ENCODE measurements at places on chromosomes 6 and 20.

- DNase-seq = no peak
These were observed 74.8 kb downstream of the HACE1 start for GRCh38 chr6:104784884-104785283.

GRCh38 chr6:151339369-151339768 lies 52.0 kb downstream of the ZBTB2 start:
- DNase-seq = no peak

DNA sequence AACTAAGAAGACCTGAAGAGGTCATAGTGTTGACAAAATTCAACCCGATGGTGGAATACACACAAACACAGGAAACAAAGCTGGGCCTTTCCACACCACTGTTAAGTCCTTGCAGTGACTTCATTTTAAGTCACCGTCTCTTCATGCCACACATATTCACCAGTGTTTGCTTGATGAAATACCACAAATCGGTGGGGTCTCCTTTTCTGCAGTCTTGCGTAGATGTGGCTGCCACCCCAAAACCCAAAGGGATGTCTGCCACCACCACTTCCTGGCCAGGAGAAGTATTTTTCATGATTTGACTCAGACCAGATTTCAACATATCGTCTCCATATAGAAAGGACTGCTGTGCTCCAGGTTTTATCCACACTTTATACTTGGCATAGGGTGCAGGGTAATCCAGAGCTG lies 11.0 kb upstream of the COL10A1 start:
- DNase-seq = no peak

- DNase-seq = peak; percentile 92
These were observed 5.5 kb downstream of the MANBAL start for GRCh38 chr20:37295001-37295400.

DNA sequence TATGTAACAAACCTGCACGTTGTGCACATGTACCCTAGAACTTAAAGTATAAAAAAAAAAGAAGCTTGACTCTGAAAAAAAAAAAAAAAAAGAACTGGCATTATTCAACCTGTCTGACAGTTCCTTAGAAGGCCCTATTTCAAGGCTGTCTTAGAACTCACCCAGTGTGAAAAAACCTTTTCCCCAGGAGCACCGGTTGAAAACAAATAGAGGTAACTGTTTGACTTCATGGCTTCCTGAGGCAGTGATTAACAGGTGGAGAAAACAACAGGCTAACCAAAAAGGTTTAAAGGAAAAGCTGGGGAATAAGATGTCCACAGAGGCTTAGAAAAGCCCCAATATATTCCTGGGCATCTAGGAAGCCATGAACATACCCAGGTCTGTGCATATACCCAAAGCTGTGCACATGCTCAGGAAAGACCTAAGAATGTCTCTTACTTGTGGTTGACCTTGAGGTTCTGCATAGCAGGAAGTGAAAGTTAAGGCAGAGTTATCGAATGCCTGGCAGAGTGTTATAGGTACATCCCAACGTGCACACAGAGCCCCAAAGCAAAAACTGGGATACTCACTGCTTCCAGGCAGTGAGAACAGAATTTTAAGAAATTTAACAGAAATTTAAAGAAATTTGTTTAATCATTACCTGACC lies 7.0 kb downstream of the UQCC1 start:
- DNase-seq = no peak

- no peak for DNase-seq
These were observed 137.2 kb downstream of the BACH2 start for GRCh38 chr6:90159452-90159851.

GRCh38 chr6:149233056-149233715 lies 84.3 kb upstream of the TAB2 start:
- peak; percentile 95 for DNase-seq

- peak; percentile 48 for DNase-seq
These were observed 230.6 kb downstream of the TMEM242 start for GRCh38 chr6:157092736-157093135.

DNA sequence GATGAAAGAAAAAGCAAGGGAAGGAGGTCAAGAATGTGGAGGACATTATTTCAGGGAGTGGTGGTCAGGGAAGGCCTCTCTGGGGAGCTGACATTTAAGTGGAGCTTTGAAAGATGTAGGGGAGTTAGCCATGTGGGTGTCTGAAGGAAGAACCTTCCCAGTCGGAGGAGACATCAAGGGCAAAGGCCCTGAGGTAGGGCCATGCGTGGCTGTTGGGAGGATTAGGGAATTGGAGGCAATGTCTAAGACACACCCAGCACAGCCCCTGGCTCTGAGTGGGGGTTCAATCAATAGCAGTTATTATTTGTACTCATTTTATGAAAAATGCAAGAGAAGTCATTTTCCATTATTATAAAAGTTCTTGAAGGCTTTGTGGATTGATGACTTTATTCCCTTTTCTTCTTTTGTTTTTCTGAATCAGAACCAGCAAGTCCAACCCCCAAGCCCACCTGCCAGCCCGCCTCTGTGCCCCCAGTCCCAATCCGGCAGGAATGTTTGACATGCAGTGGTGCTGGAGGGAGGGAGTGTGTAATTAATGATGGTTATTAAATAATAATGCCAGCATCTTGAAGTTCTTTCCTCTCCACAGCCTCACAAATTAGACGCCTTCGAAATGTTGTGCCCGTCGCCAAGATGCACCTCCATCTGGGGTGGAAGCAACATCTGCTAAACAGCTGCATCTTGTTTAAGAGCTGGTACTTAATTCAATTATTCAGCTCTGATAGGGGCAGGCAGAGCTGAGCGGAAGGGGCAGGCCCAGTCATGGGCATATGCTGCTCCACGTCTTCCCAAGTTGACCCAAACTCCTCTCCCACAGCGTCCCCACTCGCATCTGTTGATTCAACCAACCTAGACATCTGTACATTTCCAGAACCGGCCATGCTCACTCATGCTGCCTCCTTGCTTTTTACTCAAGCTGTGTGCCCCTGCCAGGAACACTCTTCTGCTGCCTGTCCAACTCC lies 81.3 kb upstream of the SIRPA start:
- no peak for DNase-seq

DNA sequence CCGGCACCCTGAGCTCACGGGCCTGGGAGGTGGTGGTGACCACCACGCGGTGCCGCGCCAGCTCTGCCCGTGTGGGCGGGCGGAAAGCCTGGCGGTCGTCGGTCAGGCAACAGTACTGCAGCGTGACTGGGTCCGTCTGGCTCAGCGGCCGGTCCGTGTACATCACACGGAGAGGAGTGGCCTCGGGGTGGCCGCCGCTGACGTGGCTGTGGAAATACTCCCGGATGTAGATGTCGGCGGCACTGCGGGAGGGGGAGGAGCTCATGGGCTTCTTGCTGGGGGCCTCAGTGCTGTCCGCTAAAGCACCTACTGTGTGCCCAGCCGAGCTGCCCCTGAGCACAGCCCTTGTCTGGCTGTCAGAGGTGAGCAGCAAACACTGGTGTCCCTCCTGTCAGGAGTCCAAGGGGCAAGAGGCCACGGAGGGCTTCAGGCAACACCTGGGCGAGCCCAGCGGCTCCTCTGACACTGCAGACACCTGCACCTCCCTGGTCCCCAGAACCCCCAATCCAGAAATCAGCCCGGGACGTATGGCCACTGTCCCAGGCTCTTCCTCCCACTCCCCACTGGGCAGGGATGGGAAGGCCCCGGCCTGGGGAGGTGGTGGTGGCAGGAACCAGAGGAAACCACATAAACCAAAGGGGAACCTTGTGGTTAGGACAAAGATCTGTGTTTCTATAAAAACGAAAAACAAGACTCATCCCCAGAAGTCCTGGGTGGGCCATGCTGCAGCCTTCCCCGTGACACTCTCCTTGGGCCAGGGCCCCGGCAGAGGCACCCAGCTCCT lies 6.5 kb downstream of the HELZ2 start:
- DNase-seq = no peak

DNA sequence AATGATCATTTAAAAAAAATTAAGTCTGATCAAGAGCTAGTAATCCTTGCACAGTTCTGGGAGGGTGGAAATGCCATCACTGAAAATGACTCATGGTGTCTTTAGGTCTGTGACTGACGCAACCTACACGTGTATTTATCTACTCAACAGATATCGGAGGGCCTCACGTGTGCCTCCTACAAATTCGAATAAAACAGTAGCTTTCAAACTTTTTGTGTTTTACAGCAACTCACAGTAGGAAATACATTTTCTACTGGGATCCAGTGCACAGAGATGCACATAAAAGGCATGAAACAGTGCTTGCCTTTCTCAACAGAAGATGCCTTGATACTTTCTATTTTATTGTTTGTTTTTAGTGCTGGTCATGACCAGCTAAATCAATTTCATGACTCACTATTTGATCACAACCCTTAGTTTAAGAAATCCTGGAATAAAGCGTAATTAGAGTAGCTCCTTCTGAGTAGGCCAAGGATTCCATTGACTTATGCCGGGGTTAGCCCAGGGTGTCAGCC lies 210.0 kb upstream of the SNX9 start:
- peak; percentile 59 for DNase-seq

GRCh38 chr20:63709149-63709527 lies 1.3 kb downstream of the ZGPAT start:
- DNase-seq = no peak

DNA sequence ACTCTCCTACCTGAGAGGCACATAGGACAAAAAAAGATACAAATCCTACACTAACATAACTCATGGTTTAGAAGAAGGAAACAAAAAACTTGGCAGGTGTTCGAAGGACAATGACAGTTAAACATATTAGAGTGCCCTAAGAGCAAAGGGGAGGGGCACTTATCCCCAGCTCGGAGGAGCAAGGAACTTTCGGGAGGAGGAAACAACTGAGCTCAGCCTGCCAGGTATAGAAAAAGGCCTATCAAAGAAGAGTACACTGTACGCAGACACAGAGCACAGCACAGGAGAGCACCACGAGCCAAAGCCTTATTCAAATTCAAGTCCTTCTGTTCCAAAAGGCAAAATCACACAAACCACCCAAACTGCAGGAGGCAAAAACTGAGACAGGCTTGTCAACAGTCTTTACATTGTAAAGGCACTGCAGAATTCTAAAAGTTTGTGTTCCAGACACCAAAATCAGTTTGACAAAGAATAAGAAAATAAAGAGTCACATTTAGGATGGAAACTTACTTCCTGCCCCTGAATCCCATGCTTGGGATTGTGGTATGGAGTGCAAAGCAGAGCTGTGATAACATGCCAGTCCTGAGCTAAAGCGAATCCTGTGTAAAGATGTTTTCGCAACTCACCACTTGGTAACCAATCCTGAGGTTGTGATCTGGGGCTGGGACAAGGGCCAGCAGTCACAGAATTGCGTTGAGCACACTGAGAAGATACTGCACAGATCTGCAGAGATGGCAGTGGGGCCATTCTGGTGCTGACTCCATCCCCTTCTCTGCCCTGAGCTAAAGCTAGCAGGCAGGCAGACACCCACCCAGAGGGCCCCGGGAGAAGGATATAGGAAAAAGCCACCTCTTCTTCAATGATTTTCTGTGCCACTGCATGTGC lies 108.6 kb downstream of the CHD6 start:
- peak; percentile 18 for DNase-seq

DNA sequence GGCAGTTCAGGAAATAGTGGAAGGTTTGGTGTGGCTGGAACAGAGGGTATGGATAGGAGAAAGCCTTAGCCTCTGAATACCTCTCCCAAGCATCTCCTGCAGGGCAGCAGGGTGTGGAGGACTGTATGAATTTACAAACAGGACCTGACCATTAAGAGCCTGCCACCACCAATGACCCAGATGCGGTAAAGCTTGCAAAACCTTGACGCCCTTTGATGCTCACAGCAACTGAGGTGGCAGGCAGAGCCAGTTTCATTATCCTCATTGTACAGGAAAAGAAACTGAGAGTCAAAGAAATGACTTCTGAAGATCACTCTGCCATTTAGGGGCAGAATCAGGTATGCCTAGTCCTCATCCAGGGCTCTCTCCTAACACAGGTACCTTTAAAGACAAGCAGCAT lies 2.4 kb downstream of the HM13 start:
- DNase-seq = no peak

All from astrocyte of the hippocampus (primary cell).